ENCODE measurements at places on chromosomes 6 and 20.

GRCh38 chr6:83057705-83058321 lies 7.8 kb downstream of the UBE3D start:
- no peak for DNase-seq

- DNase-seq, result no peak
Measured at GRCh38 chr20:4326195-4327065, 311.1 kb upstream of the RNF24 start.

GRCh38 chr20:54227241-54227640 lies 19.4 kb downstream of the PFDN4 start:
- DNase-seq, result no peak

GRCh38 chr6:22019857-22020256 lies 277.0 kb downstream of the PRL start:
- DNase-seq, result no peak

- no peak for DNase-seq
Measured at GRCh38 chr6:87561017-87561416, 28.8 kb downstream of the RARS2 start.

GRCh38 chr20:22805219-22805618 lies 220.8 kb upstream of the FOXA2 start:
- DNase-seq, result peak; percentile 86

DNA sequence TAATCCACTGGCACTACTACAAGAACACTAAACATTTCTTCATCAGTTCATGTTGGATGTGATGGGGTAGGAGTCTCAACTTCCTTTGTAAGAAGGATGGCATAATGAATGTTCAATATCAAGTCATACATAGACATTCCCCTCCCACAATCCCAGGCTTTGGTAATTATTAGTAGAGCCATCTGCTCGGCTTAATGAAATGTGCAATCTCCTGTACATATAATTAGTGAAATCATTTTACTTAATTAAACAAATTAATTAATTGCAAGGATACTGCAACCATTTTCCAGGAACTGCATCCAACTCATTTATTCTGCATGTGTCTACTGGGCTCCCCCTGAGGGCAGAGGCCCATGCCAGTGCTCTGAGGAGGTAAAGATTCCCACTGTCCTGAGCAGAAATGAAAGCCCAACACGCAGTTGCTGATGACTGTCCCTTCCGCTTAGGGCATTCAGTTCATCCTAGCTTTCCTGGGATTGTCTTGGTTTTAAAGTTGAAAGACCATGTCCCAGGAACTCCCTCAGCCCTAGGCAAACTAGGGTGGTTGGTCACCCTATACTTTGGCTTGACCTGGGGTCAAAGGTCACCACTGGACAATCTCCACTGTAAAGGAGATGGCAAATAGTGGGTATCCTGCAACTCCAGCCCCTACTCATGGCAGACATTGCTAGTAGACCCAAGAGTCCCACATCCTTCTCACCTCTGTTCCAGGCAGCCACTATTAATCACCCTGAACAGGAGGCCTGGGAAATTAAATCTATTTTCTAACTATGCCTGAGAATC lies 109.8 kb downstream of the TRERF1 start:
- no peak for DNase-seq

DNA sequence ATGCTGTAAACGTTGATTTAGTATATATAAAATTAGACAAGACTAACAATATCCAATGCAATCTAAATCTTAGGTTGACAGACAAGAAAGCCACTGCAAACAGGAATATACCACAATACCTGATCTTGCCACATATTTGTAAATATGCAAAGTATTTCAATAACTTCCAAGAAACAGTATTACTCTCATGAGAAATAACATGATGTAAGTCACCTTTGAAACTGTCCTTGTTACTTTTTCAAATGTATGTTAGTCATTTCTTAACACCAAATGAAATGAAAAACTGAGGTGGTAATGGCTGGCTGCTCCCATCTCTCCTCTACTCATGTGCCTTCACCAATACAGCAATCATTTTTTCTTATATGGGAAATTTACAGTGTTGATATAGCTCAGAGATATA lies 118.7 kb downstream of the ATG5 start:
- DNase-seq, result no peak

GRCh38 chr6:13431059-13431656 lies 56.2 kb downstream of the GFOD1 start:
- no peak for DNase-seq

GRCh38 chr6:50698546-50698945 lies 14.8 kb upstream of the TFAP2D start:
- DNase-seq, result no peak

GRCh38 chr6:71621918-71622519 lies 264.3 kb upstream of the RIMS1 start:
- peak; percentile 1 for DNase-seq
